ENCODE measurements at places on chromosomes 12 and 14.

DNA sequence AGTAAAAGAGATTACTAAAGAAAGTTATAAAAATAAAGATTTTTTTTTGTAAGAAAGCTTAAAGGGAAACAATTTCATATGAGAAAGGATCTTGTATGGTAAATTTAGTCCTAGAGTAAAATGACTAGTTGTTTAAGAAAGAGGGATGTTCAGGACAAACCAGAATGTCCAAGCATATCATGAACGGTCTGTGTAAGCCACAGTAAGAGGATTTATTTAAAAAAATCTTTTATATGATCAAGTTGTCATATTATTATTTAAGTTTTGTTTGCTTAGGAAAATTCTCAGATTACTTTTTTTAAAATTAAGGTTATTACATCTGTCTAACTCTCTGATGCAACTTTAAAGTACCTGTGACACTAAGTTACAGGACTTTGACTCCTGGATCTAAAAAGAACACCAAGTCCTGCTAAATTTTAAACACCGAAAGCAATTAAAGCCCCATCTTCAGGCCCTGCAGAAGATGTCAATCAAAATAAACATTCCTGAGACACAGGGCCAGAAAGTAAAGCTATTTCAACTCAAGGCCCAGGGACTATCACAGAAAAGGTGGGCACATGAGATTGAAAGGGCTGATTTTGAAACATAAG lies 17.3 kb upstream of the CCDC196 start:
- no peak for DNase-seq

DNA sequence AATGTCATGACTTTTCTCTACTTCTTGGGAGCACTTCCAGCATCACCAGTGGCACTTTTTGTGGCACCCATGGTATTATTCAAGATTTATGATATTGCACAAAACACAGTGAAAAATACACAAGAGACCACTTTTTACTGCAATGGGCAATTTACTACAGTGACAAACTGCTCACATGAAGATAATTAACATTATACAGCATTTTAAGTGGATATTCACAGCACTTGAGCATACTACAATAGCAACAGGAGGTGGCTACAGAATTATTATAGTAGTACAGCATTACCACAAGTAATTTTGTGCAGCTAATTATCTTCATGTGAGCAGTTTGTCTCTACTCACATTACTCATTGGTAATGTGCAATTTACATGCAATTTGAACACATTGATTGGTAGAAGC lies 18.3 kb downstream of the IL26 start:
- no peak for DNase-seq

DNA sequence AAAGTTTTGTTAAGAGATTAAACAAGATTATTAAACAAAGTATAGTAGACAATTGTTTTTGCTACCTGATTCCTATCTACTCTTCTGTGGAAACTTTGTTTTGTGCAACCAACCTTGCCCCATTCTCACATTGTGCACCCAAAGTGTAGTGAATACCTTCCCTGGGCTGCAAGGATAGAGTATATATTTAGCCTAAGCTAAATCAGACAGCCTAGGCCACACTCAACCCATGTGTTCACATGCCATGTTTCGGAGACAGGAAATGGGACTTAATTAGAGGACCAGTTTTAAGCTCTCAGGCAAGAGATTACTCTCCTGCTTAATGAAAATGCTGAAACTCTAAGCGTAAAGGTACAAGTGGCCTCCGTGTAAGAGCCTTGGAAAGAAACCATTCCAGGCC lies 734.9 kb upstream of the USP15 start:
- no peak for DNase-seq

GRCh38 chr14:90844321-90844720 lies 28.1 kb upstream of the TTC7B start:
- no peak for DNase-seq

DNA sequence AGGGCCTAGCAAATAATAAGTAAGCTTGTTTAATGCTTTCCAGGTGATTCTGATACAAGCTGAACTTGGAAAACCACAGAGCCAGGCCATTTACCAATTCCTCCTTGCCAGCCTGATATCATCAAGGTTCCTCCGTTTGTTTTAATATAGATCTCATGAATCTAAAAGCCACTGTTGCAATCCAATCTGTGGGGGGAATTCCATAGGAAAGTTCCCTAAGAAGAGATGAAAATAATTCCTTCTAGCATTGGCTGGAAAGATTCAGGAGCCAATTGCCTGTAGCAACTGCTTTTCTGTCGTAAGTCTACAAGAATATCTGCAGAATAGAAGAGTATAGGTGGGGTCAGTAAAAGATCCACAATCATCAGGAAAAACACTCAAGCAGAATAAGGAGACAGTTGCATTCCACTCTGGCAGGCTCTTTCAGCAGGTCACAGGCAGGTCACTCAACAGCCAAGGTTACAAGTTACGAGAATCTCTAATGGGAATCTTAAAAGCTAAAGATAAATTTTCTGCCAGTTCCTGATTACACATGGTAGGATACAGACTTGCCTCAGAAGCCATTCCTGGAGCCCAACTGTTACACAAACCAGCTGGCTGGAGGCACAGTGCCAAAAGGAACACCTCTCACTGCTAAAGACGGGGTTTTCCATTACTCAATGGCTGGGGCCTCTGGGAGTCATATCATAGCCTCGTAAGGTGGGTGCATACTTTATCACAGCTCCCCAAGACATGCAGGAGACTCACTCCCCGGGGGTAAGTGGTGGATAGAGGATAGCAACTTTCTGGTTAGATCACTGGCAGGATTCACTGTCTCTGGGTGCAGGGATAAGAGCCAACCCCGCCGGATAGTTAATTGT lies 43.6 kb downstream of the FGD6 start:
- no peak for DNase-seq

- DNase-seq = no peak
Measured at GRCh38 chr12:59193476-59194050, 273.3 kb upstream of the LRIG3 start.

DNA sequence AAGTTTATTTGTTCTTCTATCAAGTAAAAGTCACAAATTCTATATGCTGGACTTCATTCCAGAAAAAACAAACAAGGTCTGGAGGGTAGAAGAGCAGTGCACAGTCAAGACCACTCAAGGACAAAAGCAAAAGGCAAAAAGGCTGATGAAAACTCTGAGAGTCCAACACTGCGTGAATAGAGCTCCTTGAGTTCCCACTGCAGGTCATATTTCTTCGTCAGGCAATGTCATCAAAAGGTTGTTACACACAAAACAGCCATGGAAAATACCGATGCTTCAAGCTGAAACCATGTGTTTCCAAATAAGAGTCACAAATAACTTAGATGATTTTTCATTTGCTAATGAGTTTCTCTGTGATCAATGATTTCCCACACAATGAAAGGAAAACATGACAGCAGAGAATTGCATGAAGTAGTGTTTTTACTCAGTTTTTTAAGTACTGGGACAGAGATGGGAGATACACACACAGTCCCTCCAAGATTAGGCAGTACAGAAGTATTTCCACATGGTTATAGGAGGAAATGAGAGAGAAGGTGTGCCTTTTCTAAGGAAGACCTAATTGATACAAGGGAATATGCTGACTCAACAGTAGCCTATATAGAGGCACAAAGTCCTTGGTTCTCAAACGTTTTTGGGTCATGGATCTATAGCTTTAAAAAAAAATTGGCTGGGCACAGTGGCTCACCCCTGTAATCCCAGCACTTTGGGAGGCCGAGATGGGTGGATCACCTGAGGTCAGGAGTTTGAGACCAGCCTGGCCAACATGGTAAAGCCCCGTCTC lies 177.7 kb downstream of the MED13L start:
- DNase-seq = no peak

DNA sequence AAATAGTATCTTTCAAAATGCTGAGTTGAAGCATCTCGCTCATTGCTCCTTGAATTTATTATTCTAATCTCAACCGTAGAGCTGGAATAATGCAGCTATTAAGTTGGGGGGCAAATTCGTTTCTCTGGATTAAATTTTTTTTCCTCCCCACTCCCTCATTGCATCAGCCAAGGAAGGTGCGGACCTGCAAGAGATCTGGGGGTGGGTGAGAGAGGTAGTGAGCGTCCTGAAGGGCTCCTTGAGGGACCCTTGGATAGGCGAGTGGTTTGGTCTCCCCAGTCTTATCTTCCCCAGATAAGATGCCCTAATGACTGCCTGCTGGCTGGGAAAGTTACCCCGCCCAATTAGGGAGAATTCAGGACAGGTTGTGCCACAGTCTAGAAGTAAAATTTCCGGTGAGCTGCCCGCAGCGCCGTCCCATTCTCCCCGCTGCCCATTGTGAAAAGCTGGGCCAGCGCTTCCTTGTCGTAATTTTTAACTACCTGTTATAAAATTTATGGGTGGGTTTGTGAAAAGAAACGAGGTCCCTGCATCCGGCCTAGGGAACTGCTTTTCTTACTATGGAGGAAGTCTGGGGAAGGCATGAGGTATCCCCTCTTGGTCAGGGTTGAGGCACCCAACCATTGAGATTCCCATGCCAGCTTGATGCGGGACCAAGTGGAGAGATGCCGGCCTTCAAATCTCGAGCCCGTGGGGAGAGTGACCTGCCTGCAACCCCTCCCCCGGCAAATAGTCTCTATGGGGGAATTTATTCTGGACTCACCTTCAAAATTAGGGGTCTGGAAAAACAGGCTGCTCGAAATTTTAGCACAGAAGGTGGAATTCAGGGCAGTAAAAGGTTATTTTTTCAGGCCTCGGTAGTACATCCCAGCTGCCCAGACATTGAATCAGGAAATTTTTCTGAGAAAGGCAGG lies 6.5 kb downstream of the HOXC8 start:
- no peak for DNase-seq

DNA sequence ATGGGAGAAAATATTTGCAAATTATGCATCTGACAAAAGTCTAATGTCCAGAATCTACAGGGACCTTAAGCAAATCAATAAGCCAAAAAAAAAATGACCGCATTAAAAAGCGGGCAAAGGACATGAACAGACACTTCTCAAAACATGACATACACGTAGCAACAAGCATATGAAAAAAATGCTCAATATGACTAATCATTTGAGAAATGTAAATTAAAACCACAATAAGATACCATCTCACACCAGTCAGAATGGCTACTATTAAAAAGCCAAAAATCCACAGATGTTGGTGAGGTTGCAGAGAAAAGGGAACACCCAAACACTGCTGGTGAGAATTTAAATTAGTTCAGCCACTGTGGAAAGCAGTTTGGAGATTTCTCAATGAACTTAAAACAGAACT lies 16.1 kb downstream of the PAWR start:
- DNase-seq = no peak

DNA sequence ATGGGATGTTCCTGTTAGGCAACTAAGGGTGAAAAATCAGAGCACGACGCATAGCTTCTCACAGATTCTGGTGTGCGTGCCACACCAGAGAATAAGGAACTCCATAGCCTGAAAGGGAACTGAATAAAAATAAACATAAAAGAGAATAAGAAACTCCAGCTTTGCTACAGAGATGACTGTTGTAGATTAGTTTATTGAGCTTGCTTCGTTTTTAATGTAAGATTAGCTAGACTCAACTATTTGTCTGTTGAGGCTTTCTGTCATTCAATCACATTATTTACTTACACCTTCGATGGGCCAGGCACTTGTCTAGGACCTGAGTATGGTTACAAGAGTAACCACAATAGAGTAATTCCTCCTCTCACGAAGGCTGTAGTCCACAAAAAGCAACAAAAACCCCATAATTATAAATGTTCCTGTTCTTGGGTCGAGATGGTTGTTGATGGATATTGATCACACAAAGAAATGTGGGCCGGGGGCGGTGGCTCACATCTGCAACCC lies 807 bp upstream of the ZCCHC8 start:
- no peak for DNase-seq

GRCh38 chr14:100056431-100056830 lies 8.8 kb upstream of the EVL start:
- DNase-seq = no peak

DNA sequence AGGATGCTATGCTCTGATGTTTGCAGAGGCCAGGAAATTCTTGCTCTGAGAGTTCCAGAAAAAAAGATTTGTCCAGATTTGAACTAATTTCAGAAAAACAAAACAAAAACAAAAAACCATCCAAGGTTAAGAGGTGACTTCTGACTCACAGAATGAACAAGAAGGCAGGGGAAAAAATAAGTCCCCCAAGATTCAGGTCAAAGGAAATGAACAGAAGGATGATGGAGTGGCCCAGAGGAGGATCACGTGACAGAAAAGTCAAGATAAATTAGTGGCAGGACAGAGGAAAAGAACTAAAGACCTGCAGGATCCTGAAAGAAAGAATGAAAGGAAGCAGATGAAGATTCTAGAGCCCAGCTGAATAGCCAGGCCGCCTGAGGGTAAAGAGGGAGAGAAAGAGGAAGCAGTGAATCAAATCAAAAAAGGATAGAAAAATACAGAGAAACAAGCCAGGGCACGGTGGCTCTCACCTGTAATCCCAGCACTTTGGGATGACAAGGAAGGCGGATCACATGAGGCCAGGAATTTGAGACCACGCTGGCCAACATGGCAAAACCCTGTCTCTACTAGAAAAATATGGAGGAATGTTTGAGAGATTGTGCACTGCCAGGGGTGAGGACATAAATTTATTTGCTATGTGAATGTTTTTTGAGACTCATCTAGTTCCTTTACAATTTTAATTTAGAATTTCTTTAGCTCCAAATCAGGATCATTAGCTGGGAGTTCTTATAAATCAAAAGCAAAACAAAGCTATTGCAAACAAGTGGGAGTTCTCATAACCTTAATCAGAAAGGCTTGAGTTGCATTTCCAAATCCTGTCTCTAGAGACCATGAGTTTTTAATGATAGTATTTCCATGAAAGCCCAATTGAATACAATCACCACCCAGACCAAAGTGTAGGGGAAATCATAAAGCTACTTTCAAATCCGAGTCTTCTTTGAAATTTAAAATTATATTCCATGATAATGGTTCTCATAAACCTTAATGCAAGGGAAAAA lies 217.1 kb upstream of the PLEKHG7 start:
- DNase-seq = no peak

GRCh38 chr14:89479802-89480201 lies 62.8 kb upstream of the FOXN3 start:
- DNase-seq = no peak

GRCh38 chr14:83473416-83474235 lies 1940.0 kb upstream of the SEL1L start:
- no peak for DNase-seq

GRCh38 chr14:87898301-87898700 lies 94.7 kb downstream of the GALC start:
- no peak for DNase-seq

GRCh38 chr14:35632271-35632670 lies 98.3 kb downstream of the INSM2 start:
- DNase-seq = no peak

GRCh38 chr14:75513911-75514672 lies 8.2 kb upstream of the BATF start:
- DNase-seq = no peak

DNA sequence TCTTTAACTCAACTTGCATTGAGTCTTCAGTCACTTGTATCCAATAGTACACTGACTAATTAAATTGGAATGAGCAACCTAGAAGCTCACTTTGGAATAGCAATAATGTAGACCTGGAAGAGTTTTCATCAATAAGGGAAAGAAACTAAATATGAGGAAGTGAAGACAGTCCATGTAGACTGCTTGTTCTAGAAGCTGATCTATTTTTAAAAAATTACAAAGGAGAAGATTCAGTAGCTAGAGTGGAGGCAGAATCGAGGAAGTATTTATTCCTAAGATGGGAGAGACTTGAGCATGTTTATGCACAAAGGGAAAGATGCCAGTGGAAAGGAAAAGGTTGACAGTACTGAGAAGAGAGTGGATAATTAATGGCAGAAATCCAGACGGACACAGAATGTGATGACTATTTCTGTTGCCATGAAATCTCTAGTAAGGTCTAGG lies 156.3 kb upstream of the PDE3A start:
- no peak for DNase-seq
